MG63 (cell line): ENCODE measurements at places on chromosomes 2 and 18.
A peak's percentile ranks its signal among the peaks of the same experiment; 100 is the strongest.

- DNase-seq: no peak
Measured at GRCh38 chr18:11283479-11284161, 134.3 kb upstream of the PIEZO2 start.

- DNase-seq: no peak
Measured at GRCh38 chr2:42979870-42980763, 187.7 kb upstream of the HAAO start.

DNA sequence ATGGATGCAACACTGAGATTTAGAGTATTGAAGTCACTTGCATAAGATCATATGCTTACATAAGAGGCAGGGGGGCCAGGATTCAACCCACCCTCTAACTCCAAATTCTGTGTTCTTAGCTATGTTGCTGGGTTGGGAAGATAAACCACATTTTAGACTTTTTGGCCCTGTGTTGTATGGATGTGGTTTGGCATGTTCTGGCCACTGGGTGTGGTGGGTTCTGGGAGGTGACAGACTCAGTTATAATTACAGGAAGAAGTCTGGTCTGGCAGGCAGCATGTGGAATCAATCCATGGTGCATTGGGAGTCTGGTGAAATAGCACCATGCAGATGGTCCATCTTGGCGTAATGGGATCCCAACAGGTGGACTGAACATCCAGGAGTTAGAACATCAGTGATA lies 138.9 kb downstream of the LTBP1 start:
- DNase-seq: peak; percentile 46

GRCh38 chr2:186532891-186533290 lies 46.8 kb downstream of the ZC3H15 start:
- no peak for DNase-seq

DNA sequence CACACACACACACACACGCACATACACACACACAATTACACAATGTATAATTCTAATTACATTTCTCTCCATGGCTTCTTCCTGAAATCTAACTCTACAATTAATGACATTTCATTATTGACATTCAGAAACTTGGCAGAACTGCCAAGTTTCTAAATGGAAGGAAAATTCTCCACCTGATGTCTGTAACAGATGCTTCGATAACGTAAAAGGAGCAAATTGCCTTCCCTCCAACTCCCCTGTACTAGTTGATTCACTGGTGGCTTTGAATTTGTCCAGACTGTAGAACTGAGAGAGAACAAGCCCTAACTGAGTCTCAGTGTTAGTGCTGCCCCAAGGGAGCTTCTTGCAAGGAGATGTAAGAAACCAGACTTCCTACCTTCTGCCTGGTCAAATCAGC lies 255.1 kb upstream of the TMEM200C start:
- DNase-seq: no peak

- no peak for DNase-seq
Measured at GRCh38 chr18:48351216-48352050, 57.8 kb downstream of the ZBTB7C start.

- peak; percentile 52 for DNase-seq
Measured at GRCh38 chr2:140990416-140990815, 1140.4 kb downstream of the LRP1B start.

GRCh38 chr2:163405298-163405697 lies 330.5 kb downstream of the FIGN start:
- no peak for DNase-seq

DNA sequence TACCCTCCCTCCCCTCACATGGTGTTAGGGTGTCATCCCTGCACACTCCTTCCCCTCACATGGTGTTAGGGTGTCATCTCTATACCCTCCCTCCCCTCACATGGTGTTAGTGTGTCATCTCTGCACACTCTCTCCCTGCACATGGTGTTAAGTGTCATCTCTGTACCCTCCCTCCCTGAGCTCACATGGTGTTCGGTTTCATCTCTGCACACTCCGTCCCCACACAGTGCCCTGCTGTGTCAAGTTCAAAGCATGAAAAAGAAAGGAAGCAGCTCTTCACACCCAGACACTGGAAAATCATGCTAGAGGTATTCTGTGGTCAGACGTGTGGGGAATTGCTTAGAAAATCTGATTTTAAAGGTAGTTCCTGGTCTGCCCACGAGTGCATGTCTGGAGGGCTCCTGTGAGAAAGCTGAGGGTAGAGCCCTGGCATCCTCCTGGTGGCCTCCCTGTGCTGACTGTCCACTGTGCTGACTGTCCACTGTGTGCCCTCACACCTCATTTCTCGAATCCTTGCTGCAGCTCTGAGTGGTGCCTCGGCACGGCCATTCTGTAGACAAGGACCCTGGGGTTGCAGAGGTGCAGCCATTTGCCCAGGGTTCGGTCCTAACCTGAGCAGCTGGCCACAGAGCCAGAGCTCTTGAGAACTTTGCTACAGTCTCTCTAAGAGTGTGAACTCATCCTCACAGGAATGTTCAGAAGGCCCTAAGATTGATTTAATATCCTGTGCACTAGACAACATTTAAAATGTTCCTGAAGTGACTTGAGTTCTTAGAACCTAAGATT lies 69.1 kb upstream of the NFATC1 start:
- no peak for DNase-seq

GRCh38 chr2:140601342-140601741 lies 1529.5 kb downstream of the LRP1B start:
- no peak for DNase-seq

GRCh38 chr18:63823516-63824219 lies 48.5 kb downstream of the SERPINB7 start:
- DNase-seq: no peak
